HepG2 (cell line): ENCODE measurements at places on chromosomes 7 and 10.

- DNase-seq: peak; percentile 55
Observed at GRCh38 chr10:3668276-3668965, 116.6 kb downstream of the KLF6 start.

DNA sequence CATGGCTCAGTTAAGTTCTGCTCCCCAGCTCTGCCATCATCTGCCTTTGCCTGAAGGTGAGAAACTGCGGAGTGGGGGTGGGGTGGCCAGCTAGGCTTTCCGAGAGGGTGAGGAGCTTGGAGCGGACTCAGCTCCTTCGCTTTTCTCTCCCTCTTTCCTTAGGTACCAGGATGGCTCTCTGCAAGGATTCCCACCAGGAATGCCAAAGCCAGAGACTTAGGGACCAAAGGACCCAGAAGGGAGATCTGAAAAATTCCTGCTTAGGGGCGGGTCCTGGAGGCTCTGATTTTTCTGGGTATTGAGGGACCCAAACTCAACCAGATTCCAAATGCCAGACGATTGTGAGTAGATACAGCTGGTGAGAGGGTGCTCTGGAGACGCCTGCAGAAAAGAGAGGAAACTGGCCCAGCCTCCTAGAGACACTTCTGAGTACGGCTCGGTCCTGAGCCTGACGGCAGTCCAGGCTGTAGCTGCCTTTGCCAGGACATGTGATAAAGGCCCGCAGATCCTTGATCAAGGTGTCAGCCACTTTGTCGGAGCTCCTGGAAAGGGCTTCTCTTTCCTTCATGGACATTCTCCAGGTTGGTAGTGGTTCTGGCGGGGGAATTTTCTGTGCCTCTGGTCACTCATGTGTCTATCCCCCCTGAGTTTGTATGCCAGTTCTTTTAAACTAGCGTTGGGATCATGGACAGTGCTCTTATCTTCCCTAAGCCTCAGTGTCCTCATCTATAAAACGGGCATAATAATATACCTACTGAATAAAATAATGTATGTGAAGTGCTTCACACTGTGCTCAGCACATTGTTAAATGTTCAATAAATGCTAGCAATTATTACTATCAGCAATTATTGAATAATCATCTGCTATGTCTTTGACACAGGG is 42.5 kb upstream of the BTRC start:
- DNase-seq: no peak

DNA sequence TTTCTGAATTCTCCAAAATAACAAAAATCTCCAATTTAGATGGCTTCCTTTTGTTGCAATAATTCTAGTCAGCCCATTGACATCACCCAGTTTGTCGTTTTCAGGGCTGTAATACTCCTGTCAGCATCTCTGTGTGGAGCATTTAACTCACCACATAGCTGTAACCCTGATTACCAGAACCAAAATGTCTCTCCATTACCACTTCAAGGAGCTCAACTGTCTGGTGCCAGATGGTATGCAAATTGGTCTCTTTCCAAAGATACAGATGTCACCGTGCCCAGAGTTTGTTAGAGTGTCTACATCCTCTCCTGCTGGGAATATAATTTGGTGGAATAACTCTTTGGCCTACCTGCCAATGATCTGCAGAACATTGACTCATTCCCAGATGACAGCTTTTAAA is 350.3 kb upstream of the POT1 start:
- DNase-seq: no peak

DNA sequence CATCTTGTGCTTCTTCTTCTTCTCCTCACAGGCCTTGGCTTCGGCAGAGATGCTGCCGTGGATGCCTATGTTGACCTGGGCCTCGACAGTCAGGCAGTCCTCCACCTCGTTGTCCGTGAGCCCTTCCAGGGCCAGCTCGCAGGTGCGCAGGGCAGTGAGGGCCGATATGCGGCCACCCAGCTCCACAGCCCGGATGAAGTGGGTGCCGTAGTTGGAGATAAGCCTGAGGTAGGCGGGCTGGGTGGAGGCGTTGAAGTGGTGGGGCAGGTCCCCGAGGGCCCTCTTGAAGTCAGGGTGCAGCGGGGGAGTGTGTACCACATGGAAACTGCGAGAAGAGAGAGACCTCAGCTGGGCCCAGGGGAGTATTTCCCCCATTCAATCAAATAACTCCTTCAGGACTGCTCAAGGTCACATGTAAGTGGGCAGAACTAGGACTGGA is 3.7 kb downstream of the PRF1 start:
- no peak for DNase-seq

DNA sequence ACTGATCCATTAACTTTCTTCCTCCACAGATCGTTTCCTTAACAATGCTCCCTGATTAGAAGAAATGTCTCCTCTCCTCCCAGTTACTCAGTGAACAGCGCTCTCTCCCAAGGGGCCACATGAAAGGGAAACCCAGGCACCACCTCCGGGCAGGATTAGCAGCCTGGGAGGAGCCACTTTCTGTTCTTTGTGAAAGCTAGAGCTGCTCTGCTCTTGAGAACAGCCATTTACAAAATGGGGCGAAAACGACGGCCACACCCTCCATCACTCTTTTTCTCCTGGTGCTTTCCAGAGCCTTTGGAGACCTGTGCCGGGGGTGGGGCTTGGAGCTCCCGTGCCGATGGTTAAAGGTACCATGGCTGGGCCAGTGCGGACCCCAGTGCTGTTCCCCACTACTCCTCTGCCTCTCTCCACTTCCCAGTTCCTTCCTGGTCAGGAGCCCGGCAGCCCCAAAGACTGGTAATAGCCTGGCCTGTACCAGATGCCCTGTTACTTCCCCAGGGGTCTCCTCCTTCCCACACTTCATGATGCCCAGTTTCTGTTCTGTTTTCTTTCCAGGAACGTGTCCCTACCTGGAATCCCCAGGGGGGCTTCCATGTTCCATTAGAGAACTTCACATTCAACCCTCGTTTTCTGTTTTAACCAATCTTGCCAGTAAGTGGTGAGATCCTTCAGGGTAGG is 402.9 kb upstream of the GALNT17 start:
- no peak for DNase-seq

DNA sequence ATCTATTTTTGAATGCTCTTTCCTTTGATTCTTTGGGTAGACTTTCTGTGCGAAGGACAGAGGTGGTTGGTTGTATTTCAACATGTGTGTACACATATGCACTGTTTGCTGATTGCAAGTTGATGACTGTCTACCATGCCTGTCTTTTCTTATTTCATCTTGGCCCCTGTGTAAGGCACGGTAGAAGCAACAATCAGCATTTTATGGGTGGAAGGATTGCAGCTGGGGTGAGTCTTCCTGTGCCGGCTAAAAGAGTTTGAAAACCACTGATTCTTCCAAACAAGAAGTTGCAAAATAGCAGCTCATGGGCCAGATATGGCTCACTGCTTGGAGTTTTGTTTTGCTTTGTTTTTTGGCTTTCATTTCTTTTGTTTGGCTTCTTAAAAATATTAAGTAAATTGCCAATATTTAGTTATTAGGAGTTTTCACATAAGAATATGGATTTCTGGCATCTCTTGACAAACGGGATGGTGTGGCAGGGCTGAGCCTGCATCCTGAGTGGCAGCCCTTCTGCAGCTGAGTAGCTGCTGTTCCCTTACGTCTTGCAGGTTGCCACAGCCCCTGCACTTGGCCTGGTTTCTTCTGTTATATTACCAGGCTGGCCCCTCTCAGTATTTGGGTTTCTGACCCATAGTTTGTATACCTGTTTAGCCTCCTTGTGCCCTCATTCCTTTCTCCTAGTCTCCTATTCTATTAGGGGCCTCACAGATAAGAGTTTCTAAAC is 7.2 kb downstream of the ZNF862 start:
- DNase-seq: no peak

DNA sequence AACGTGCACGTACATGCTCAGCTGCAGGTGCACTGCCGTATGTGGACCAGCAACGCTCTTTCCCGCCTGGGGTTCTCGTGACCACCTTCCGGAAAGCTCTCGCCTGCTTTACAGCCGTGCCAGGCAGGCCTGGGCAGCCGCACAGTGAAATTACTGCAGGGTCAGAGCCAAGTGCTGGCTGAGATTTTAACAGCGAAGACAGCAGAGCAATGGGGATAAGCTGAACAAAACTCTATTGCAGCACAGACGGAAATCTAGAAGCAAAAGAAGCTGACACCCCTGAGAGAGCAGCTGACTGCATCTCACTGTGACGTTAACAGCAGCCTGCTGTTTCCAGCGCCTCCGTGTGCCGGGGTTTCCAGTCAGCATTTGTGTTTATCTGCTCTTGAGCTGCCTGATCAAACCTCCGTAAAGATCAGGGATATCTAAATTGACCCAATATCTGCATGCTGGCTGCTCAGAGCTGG is 179.0 kb downstream of the DIP2C start:
- DNase-seq: no peak

DNA sequence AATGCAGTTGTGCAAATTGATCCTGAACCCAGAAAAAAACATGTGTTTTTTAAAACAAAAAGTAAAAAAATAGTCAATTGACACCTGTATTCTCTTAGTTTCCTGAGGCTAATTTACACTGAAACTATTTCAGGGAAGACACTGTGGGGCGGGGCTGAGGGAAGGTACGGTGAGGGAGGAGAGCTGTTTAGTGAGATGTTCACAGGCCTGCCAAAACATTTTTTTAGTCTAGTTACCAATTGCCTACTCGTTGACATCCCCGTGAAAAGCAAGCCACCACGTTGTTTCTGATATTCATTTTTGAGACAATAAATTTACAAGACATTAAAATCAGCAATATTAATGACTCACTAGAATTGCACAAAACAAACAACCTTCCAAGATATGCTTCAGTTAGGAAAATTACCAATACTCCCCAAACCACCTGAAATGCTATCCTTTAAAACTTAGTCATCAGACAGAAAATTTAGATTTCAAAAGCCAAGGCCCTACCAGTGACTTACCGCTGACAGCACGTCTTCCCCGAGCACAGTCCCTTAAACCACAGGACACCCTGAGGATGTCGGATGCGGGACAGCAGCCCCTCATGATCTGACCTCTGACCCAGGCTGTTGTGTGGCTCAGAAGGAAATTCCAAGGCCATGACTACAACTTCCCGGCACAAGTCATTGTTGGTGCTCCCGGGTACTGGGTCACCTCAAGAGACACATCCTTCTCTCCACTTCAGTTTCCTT is 279.2 kb downstream of the PRPF18 start:
- no peak for DNase-seq

GRCh38 chr7:114432703-114433102 is 18.1 kb downstream of the FOXP2 start:
- DNase-seq: no peak

DNA sequence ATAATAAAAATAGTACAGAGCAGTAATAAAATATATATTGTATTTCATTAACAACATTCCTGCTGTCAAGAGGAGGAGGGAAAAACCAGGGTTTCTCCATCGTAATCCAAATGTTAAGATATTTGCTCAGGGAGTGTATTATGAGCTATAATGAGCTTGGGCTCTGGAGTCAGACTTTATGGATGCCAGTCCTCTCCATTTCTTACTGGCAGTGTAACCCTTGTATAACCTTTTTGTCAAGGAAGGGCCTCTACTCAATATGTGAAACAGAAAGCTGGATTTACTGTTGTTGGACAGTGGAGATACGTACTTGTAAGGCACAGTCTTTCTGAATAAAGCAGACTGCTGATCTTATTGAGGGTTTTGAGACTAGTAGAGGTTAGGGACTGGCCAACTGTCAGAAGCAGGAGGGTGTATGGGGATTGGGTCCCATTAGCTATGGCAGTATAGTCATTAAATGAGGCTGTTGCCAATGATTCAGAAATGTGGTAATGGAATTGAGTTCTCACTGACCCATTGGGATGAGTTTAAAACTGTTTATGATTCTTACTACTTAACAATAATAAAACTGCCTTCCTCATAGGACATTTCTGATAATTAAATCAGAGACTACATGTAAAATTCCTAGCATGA is 56.5 kb downstream of the ZNF277 start:
- DNase-seq: no peak

GRCh38 chr10:64396105-64396708 is 875.0 kb downstream of the REEP3 start:
- no peak for DNase-seq

DNA sequence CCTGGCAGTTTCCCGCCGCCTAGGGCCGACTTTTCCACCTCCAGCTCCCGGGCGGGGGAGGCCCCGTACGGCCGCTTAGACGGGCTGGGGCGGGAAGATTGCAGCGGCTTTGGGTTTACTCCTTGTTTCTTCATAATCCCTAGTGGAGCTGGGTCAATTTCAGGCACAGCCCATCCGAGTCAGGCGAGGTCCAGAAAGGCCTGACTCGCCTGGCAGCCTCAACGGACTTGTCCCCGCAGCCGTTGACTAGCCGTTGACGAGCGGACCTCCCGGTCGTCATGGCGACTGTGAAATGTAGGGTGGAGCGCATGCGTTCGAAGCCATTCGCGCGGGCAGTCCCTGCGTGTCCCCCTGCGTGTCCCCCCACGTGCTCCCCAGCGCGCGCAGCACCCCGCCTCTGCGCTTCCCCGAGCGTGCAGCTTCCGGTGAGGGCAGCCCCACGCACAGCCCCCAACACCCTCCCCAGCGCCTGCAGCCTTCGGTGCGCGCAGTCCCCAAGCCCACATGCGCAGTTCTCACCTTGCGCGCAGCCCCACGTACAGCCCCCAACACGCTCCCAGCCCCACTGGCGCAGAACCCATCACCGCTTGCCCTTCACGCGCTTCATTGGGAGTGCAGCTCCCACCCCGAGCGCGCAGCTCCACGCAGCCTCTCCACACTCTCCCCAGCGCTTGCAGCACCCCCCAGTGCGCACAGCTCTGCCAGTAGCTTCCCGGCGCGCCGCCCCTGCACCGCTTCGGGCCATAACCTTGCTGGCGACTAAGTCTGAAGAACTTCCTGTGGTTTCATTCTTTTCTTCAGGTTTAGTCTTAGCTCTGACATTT is 67.8 kb downstream of the TBX20 start:
- no peak for DNase-seq

DNA sequence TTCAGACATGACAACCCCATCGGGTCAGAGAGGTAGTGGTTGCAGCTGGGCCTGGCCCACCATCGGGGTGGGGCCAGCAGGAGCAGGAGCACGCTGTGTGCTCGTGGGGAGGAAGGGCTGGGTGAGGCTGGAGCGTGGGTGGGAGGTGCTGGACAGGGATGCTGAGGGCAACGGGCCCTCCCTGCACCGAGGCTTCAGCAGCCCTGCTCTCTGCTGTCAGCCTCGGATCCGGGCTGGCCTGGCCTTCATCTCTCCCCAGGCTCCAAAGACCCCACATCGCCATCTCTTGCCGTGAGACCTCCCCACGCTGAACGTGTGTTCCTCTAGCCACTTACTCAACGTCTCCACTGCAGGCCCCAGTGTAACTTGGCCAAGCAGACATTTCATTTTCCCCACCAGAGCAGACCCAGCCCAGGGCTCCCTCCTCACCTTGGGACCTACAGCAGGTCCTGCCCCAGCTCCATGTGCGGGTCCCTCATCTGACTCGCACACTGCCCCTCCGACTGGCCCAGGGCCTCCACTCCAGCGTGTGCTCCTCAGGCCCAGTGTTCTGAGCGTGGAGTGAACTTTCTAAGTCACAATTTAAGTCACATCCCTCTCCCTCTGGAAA is 462.4 kb downstream of the DNAJB6 start:
- no peak for DNase-seq

GRCh38 chr10:131178521-131179331 is 132.8 kb downstream of the TCERG1L start:
- no peak for DNase-seq

- no peak for DNase-seq
Observed at GRCh38 chr7:27586825-27587224, 75.9 kb downstream of the HIBADH start.

GRCh38 chr7:51778121-51778520 is 461.5 kb upstream of the COBL start:
- no peak for DNase-seq
